Karpas-422 (cell line): ENCODE measurements at places on chromosomes 16 and 17.
A peak's percentile ranks its signal among the peaks of the same experiment; 100 is the strongest.

- no peak for DNase-seq
Measured at GRCh38 chr16:27193300-27193990, 9.9 kb upstream of the KDM8 start.

DNA sequence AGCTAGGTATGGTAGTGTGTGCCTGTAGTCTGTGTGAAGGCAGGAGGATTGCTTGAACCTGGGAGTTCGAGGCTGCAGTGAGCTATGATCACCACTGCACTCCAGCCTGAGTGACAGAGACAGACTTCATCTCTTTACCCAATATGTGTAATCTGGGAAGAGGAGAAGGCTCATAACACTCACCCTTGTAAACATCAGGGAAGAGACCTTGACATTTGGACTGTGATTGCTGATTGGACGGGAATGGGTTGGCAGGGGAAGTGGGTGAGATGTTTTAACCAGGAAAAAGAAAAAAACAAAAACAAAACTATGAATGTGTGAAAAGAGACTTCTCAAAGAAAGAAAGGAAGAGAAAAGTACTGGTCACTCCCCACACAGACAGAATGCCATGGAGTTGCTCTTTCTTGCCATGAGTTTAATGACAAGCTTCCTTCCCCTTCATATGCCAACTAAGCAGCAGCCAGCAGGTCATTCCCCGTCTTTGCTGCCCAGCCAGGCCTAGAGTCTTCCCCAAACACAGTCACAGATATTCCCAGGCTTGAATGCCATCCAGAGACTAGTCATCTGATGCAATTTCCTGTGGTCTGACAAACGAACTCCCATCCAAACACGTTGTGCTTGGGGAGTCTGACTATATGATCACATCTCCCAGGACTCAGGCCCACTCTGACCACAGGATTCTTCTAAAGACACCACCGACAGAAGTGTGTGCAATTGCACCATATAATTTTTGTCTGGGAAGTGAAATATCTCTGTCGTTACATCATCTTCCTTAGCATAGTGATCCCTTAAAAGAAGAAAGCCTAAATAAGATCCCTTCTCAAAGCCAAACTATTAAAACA is 3.6 kb upstream of the XAF1 start:
- DNase-seq: no peak

GRCh38 chr17:13537871-13538643 is 63.7 kb downstream of the HS3ST3A1 start:
- no peak for DNase-seq

- DNase-seq: no peak
Measured at GRCh38 chr16:89041571-89042481, 51.8 kb upstream of the ACSF3 start.

DNA sequence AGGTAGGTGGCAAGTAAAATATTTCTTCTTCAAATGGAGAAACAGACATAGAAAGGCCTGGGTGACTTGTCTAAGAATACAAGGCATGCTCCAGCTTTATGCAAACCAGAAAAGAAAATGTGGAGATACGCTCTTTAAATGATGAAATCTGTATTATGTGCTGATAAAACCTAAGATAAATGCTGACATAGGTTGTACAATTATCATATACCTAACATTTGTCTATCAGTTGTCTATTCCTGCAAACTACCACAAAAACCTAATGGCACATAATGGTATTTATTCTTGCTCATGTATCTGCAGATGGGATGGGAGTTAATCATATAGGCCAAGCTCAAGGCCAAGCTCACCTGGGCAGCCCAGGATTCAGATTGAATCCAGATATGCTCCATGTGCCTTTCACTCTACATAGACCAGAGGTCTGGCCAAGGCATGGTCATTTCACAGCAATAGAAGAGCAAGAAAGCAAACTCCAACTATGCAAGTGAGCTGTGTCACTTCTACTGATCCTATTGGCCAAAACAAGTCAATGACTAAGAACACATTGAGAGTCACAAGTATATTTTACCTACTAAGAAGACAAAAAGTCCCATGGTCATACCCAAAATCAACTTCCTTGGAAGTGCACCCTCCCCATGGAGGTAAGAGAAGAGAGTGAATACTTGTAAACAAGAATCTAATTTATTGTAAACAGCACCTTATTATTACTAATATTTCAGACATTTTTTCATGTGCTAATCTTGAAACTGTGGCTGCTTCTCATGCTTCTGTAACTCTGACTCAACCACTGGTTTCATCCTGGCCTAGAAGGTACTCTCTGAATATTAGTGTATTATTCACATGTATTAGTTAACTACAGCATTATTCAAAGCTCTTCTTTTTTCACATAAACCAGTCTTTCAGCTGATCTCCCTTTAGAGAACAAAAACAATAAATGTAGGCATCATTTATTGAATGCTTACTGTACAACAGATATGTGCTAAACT is 270.7 kb upstream of the SOX9 start:
- no peak for DNase-seq

DNA sequence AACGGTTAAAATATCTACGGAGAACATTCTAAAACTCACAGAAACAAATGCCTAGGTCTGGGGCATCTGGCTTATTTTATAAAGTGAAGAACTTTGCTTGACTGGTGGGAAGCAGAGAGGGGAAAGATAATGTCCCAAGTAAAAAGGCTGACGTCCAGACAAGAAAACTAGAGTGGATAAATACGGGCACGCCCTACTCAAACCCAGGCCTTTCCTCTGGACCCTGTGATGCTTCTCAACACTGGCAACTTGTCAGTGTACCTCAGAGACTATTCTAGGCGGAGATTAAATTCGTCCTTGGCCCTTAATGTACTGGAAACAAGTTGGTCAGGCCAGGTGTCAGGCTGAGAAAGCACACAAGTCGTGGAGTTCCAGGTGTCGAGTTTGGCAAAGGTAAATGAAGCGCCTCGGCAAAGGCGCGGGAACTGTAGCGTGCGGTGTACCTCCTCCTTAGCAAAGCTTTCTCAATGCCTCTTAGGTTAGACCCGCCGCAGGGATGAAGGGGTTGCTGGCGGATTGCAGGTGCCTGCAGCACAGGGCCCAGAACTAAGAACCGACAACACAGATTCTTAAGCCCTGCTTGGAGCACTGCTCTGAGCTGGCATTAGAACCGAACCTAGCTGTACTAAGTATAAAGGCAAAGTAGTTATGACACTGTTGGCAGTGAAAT is 668 bp upstream of the UNK start:
- DNase-seq: no peak

- DNase-seq: no peak
Measured at GRCh38 chr17:28532050-28532960, 20.1 kb downstream of the UNC119 start.

GRCh38 chr17:63151941-63152523 is 186.0 kb downstream of the TANC2 start:
- DNase-seq: no peak

DNA sequence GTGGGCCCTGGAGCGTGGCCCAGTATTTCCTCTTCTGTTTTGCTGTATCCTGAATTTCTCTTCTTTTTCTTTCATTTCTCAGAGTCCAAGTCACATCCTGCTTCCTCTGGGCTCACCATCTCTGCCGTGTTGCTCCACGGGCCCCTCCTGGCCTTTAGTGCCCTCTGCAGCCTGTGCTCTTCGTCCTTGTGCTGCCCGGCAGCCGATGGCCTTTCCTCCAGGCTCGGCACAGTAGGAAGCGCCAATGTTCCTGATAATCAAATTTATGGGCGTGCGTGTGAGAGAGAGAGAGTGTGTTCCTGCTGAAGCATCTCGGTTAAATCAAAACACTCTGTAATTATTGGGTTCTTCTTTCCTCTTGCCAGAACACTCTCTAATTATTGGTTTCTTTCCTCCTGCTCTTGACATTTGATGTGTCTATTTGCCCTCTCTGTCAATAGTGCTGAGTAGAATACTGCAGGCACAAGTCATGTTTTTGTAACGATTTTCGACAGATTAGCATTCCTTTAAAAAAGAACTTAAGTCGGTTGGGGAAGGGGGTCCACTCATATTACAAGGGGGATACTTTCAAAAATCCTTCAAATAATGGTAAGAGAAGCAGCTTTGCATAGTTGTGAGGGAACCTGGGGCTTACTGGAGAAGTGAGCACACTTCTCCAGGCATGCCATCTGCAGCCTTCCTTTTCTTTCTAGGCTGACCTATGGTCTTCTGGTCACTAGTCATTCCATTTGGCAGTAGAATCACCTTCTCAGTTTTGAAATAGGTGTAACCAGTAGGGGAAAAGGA is 126.6 kb downstream of the RPTOR start:
- no peak for DNase-seq

GRCh38 chr16:56122251-56122650 is 69.0 kb upstream of the GNAO1 start:
- DNase-seq: no peak

DNA sequence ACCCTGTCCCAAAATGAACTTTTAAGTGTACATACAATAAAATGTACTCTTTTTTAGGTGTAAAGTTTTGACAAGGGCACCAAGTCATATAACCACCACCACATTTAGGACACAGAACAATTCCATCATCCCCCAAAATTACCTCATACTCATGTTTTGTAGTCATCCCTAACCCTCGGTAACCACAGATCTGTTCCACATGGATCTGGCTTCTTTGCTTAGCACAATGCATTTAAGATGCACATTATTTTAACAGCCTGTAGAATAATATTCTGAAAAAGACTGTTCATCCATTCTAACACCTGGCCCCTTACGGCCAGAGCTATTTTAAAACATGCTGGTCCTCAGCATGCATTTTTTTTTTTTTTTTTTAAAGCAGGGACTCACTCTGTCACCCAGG is 25.2 kb upstream of the CFAP20 start:
- DNase-seq: no peak

- peak; percentile 64 for DNase-seq
Measured at GRCh38 chr16:17784073-17784472, 313.3 kb upstream of the XYLT1 start.

DNA sequence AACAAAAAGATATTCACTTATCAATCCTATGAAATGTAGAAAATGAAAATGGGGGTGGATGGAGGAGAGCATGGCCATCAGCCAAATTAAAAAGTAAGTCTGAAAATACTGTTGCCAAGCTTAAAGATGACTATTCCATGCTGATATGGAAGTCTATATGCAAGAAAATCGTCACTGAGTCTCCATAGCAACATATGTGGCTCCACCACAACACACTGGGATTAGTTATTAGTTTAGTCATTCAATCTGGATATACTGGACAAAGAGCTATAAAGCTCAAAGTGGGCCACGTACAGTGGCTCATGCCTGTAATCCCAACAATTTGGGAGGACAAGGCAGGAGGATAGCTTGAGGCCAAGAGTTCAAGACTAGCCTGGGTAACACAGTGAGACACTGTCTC is 24.7 kb upstream of the PSMD7 start:
- no peak for DNase-seq

DNA sequence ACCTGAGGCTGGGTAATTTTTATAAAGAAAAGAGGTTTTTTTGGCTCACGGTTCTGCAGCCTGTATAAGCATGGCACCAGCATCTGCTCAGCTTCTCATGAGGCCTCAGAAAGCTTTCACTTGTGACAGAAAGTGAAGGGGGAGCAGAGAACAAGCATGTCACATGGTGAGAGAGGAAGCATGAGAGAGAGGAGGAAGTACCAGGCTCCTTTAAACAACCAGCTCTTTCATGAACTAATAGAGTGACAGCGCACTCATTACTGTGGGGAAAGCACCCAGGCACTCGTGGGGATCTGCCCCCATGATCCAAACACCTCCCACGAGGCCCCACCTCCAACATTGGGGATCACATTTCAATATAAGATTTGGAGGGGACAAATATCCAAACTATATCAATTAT is 86.8 kb downstream of the USP32 start:
- peak; percentile 88 for DNase-seq

DNA sequence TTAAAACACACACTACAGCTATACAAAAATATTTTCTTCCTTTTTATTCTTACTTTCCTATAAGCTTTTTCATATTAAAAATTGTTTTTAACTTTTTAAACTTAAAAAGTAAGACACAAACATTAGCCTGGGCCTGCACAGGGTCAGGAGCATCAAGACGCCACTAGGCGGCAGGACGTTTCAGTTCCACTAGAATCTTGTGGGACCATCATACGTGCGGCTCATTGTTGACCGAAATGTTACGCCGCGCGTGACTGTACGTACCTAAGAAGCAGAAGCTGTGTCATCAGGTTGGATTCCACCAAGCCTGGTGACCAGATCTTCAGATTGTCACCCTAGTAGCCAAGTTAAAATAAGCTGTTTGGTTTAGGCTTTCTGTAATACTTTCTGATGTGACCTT is 47.1 kb downstream of the USP10 start:
- no peak for DNase-seq

DNA sequence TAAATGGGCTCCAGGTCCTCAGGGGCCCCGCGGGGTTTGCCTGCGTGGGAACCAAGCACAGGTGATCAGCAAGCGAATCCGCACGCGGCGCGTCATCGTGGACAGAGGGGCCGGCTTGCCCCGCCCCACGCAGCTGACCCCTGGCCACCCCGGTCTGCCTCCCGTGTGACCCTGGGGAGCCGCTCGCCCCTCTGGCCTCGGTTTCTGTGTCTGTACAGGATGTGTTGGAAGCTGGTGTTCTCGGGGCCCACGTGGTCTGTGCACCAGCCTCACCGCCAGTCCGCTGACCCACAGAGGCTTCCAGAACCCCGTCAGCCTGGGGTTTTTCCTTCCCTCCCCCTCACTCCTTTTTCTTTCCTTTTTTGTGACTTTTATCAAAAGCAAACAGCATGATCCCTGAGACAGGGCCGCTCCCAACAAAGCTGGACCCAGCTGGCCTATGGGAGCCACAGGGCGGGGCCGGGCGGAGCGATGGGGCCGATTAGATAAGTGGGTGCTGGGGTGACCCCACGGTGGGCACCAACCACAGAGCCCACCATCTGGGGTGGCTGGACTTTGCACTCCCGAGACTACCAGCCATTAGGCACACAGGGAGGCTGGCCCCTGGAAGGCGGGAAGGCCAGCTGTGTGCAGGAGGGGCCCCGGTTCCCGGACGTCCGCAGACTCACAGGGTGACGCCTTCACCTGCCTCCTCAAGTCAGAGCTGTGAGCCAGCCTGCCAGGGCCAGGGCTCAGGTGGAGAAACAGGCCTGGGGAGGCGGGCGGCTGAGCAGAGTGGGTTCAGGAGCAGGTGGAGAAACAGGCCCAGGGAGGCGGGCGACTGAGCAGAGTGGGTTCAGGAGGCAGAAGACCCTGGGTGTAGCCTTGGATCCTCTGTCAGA is 56.0 kb downstream of the ZFPM1 start:
- no peak for DNase-seq

GRCh38 chr17:42521666-42522262 is 14.3 kb upstream of the NAGLU start:
- no peak for DNase-seq

DNA sequence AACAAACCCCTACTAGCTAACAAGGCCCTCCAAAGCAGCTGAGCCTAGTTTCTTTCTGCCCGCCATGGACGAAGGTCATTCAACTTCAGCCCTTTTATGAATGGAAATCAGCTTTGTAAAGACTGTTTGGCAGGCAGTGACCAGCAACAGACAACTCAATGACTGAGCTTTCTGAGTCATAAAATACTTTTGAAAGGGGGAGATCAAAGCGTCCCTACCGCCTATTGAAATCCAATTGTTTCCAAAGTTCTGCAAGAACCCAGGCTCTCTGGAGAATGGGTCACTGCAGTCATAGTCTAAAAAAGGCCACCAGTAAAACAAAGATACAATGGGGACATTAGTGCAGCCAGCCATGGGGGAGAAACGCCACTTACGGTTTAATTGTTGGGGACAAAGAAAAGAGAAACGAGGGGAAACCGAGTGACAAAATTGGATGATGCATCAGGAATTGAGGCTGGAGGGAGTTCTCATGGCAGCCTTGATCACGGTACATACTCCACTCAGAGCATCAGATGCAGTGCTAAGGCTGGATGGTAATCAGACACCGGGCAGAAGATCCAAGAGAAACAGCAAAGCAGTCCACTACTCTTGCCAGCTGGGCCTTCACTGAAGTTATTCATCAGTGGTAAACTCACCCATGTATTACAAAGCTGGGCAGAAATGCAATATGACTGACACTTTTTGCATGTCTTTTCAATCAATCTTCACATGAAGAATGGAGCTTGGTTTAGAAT is 9.8 kb downstream of the ADAMTS18 start:
- DNase-seq: no peak
